ELR (cell line): ENCODE measurements at places on chromosomes 2 and 18.

DNA sequence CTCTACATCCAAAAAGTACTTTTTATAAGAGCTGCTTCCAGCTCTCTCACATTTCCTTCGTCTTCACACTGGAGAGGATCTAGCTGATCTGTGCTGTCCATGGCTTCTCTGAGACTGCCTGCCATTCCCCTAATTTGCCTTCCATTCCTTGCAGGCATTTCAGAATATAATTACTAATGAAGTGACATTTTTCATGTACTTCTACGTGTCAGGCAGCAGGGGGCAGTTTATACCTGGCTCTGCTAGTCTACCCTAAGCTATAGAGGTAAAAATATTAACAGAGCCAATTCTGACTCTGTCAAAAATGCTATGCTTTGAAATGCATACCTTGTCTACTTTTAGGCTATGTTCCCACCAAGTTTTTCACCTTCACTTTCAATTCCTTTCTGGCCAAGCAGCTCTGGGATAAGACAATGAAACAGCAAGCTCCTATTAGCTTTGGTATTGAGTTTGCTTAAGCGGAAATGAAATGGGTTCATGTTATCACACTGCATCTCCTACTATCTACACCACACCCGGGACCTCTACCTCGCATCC lies 81.9 kb downstream of the MEP1B start:
- DNase-seq: peak; percentile 5

GRCh38 chr2:15797231-15797938 lies 143.0 kb upstream of the MYCN start:
- no peak for DNase-seq

DNA sequence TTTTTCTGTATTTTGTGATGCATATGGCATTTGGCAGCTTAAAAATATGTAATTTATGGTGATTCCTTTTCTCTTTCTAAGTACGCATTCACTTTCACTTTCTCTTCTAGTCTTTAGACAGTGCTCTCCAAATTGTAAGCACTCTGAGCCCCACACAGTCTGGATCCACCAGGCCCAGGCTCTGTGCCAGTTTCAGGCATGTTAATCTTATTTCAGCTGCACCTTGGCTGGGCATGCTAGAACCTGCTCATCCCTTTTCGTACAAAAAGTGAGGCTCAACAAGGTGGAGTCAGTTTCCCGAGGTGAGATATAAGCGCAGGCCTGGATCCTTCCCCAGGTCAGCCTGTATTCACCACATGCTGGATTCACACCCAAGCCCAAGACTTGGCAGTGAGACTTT lies 203.9 kb downstream of the MTX2 start:
- DNase-seq: peak; percentile 40

DNA sequence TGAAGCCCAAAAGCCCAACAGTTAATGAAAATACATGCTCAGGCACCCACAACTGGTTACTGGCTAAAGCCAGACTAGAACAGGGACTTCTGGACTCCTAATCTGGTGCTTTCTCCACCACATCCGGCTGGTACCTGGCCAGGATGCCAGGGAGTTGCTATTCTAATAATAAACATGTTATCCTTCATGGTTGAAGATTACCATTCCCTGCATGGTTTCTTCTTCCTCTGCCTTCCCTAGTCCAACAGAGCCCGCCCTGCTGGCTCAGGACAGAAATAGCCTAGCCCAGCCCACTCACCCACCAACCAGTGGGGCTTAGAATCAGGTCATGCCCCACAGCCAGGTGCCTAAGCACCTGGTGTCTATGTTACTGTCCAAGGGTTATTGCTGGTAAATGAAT lies 184.2 kb downstream of the TMEM247 start:
- no peak for DNase-seq

DNA sequence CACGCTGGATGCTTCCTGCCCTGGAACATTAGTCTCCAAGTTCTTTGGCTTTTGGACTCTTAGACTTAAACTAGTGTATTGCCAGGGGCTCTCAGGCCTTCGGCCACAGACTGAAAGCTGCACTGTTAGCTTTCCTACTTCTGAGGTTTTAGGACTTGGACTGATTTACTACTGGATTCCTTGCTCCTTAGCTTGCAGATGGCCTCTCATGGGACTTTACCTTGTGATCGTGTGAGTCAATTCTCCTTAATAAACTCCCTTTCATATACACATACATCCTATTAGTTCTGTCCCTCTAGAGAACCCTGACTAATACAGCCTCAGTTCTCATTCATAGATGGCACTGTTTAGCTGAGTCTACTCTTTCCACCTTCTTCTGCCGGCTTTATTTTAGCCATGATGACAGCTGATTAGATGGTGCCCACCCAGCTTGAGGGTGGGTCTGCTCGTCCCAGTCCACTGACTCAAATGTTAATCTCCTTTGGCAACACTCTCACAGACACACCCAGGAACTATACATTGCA lies 389.1 kb downstream of the NYAP2 start:
- DNase-seq: peak; percentile 1

- peak; percentile 70 for DNase-seq
These were observed 40.7 kb downstream of the PKP4 start for GRCh38 chr2:158497486-158497885.

DNA sequence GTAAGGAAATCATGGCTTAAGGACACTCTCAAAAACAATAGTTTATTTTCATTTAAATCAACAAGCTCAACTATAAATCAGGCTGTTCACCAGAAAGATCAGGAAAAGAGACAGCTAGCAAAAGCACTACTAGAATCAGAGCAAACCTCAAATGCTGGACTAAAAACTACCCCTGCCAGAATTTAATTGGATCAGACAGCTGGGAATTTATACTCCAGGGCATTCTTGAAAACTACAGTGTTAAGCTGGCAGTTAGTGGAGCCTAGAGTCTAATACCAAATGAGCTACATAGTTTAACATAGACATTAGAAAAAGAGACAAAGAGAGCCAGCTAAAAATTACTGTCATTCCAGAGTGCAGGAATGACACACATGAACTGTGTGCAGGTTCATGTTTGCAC lies 1016.4 kb upstream of the CRIM1 start:
- no peak for DNase-seq

- no peak for DNase-seq
These were observed 57.8 kb upstream of the NABP1 start for GRCh38 chr2:191620144-191620543.

DNA sequence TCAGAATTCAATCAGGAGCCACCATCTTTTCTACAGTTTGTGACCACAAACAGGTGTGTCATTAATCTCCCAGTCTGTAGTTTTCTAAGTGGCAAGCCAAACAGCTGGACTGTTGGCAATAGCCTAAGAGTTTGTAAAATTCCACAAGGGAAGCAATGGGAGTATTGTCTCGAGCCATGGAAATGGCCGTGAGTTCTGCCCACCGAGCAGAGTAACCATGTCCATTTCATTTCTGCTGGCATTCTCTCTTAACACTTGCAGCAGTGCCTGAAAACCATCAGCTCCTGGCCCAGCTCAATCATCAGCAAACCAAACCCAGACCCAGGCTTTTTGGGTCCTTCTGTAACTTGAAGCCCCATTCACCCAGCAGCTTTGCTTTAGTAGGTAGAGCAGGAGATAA lies 387.8 kb upstream of the CDH7 start:
- no peak for DNase-seq

- no peak for DNase-seq
These were observed 8.0 kb downstream of the HAAO start for GRCh38 chr2:42784204-42784880.

DNA sequence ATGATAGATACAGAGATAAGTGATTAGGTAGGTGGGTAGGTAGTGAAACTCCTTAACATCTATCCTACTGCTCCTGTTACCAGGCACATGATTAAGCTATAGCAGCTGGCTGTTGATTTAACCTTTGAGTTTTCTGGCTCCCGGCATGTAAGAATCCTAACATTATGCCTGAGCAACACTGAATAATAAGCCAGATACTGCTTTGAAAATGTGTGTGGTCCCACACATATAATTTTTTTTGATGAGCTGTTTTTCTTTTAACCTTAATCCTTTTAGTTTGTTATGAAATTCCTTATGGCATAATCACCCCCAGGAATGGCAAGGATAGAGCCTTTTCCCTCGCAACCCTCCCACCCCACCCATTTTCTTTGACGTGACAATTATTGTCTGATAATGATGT lies 104.2 kb upstream of the NEUROD1 start:
- peak; percentile 84 for DNase-seq

DNA sequence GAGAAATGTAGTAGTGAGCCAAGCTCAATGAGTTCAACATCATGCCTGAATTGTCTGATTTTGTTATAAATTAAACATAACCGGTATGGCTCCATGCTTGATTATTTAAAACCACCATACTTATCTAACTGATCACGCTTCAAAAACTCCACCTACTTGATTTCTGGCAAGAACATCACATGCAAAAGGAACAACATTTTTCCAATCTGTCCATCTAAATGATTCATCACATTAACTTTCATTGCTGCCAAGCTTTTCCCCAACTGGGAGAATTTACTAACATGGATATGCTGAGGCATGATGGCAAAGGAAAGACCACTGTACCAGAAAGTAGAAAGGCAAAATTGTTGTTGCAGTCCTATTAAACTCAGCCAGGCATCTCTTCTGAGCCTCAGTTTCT lies 286.8 kb downstream of the TRIB2 start:
- no peak for DNase-seq

GRCh38 chr18:78776151-78776550 lies 203.5 kb upstream of the SALL3 start:
- DNase-seq: no peak

- no peak for DNase-seq
These were observed 315.5 kb upstream of the MYT1L start for GRCh38 chr2:2646433-2647051.

DNA sequence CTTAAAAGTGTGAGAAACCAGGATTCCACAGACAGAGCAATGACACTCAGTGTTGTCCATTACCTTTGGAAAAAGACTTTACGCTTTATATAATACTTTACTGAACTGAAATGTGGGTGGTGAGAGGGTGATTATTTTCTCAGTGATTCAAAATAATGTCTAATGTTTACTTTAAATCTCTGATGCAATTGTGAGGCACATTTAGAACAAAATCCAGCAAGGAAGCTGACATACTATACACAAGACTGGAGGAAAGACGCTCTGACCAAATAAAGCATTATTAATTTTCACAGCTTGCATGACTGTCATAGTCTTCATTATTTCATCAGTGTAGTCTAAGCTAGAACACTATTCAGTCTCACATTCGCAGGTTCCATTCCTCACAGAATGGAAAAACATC lies 34.1 kb upstream of the STAT1 start:
- peak; percentile 38 for DNase-seq

- DNase-seq: no peak
These were observed 18.9 kb upstream of the FAHD2A start for GRCh38 chr2:95383635-95384027.

DNA sequence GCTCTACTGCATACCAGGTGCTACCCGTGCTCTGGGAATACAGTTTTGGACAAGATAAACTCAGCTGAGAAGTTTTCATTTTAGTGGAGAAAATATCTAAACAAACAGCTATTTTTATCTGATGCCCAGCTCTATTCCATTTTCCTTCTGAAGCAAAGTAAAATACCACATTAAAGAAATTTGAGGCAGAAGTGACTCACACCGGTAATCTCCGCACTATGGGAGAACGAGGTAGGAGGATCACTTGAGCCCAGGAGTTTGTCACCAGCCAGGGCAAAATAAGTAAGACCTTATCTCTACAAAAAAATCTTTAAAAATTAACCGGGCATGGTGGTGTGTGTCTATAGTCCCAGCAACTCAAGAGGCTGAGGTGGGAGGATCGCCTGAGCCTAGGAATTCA lies 416.2 kb upstream of the LYPD1 start:
- DNase-seq: peak; percentile 11

DNA sequence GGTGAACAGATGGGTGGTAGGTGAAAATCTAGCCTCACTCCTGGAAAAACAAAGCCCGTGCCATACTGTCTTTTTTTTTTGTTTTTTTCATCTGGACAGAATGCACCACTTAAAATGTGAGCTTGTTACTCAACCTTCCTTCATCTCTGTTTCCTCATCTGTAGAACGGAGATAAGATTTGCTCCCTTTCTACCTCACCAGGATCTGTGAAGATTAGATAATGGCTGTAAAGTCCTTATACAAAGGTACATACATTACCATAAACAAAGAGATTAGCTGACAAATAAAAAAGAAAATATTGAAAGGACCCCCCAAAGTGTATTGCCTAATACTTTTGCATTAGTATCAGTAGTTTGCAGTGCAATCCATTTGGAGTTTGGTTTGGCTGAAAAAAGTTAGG lies 75.4 kb upstream of the ZEB2 start:
- DNase-seq: no peak

DNA sequence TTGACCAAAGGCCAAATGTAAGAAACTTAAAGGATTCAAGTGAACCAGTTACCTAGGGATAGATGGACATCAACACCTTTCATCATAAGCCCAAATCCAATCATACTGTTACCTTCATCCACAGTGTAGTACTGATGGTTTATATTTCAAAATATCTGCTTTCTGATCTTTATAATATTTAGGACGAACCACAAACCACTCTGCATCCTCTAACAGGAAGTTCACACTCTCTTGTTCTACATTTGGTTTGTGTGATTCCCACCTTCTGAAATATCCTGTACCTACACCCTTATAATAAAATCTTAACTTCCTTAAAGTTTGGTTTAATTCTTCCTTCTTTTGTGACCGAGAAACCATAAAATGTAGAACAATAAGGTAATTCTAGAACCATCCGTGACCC lies 535.7 kb upstream of the CHAC2 start:
- no peak for DNase-seq
